ENCODE measurements at places on chromosomes 12 and 14.

- no peak for DNase-seq
Measured at GRCh38 chr12:66115071-66115600, 15.4 kb downstream of the LLPH start.

DNA sequence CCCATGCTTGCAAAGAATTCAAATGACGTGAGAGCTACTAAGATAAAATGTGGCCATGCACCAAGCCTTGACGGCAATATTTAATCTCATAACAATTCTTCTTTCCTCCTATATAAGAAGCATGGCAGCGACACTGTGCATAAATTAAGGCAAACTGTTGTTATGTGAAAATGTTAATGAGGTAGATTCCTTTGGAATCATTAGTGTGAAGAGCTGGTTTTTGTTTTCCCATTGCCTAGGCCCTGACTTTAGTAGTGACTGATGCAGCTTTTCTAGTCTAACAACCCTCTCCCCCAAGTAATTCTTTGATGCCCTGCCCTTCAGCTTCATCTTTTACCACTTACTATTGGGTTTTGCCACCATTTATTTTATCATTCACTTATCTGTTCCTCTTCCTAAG, 10.6 kb upstream of the PSEN1 start:
- DNase-seq = no peak

GRCh38 chr14:81341370-81341769, 58.8 kb downstream of the STON2 start:
- DNase-seq = no peak

DNA sequence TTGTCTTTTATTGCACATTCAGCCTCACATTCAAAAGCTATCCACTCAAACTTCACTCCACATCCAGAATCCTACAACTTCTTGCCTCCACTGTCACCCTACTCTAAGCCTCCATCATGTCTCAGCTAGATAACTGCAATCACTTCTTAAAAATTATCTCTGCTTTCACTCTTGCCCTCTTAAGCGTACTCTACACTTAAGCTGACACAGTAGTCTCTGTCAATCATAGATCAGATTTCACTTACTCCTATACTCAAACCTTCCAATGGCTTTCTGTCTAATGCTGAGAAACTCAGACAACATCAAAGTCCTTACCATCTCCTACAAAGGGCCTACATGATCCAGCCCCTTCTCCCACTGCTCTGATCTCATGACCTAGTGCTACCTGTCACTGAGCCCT, 304.1 kb downstream of the ITPR2 start:
- no peak for DNase-seq

- DNase-seq = no peak
Measured at GRCh38 chr14:63594455-63595372, 47.0 kb downstream of the WDR89 start.

- no peak for DNase-seq
Measured at GRCh38 chr14:22820731-22821130, 5.5 kb upstream of the SLC7A7 start.

DNA sequence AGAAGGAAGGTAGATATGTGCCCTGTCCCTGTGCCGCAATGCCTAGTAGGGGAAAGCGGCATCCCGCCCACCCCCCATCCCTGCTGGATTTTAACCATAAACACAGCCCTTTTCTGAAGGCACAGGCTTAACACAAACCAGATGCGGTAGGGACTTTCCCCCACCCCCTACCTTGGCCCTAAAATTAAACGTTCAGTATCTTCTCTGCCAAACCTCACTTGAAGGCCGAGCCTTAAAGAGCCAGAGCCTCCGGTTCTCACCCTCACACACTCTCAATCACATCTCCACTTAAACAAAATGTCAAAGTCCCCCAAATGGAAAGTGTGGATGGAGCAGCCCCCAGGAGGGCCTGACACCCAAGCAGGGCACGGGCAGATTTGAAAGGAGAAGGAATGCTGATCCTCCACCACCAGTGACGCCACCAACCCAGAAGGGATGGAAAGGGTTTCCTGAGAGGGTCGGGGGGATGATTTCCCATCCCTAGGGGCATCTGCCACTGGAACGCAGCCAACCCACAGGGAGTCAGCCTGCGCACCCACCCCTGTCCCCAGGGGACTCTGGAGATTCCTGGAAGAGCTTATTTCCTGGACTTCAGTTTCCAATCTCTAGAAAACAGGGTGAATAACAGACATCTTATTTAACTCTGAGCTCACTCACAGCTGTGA, 26.4 kb downstream of the ACTN1 start:
- DNase-seq = no peak

DNA sequence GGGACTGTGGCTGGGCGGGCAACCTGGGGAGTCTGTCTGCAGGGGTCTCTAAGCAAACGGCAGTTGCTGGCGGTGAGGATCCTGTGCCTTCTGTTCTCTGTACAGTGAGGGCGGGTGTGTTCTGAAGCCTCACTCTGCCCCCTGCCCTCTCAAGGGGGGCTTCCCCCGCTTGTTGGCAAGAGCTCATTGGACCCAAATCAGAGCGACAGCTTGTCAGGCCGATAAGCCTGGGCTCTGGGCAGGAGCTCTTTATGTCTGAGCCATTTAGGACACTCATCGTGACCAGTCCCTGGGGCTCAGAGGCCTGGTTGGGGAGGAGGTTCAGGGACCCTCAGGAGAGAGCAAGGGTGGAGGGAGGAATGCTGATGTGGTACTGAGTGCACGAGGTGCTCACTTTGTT, 136.0 kb downstream of the TSPAN9 start:
- no peak for DNase-seq

DNA sequence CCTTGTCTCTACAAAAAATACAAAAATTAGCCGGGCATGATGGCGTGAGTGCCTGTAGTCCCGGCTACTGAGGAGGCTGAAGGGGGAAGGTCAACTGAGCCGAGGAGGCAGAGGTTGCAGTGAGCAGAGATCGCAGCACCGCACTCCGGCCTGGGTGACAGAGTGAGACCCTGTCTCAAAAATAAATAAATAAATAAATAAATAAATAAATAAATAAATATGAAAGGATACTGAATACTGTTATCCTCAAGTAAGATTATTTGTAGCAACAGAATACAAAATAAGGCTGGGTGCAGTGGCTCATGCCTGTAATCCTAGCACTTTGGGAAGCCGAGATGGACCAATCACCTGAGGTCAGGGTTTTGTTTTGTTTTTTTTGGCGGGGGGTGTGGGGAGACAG, 1.9 kb downstream of the RNF41 start:
- DNase-seq = no peak

DNA sequence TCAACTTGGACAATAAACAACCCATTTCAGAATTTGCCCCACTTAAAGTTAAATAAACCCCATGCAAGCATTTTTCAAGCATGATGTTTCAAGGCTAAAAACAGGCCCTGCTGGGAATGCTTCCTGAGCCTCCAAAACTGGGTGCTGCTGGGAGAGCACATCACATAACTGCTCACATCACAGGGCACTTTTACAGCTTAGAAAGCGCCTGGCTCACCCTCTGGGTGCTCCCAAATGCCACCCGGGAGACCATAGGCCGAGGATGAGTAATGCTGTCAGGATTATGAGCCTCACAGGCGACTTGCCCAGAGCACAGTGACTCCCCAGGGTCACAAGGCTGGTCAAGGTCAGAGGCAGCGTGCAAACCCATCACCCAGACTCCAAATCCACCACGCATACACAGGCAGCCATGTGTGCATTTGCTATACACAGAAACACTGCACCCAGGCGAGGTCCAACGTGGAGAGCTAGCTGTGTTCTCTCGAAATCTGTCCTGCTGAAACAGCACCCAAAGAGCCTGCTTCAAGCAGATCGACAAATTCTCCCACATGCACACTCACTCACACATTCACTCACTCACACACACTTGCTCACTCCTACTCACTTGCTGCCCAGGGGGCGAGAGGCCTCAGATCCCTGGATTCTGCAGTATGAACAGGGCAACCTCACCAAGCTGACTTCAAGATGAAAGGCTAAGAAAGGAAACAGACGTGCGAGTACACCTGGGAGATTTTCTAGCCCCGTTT, 58.7 kb downstream of the ITPK1 start:
- no peak for DNase-seq

GRCh38 chr14:49868720-49869114, 16.1 kb upstream of the NEMF start:
- DNase-seq = no peak

GRCh38 chr12:32615441-32615840, 63.7 kb upstream of the DNM1L start:
- no peak for DNase-seq

DNA sequence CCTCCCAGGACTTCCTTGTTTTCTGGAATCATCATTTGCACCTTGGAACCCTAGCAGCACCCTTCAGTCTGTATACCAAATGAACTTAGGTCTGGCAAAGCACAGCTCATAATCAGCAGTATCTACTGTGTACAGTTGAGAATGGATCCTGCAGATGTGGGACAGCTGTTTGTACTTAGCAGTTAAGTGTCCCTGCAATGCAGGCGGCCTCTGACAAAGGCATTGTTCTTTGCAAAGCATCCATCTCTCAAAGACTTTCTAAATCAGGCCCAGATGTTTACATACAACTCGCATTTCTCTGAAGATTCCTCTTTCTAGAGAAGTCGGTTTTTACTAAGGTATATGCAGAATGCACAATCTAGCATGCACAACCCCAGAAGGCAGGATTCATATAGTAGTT, 170.5 kb upstream of the RBM19 start:
- DNase-seq = no peak

DNA sequence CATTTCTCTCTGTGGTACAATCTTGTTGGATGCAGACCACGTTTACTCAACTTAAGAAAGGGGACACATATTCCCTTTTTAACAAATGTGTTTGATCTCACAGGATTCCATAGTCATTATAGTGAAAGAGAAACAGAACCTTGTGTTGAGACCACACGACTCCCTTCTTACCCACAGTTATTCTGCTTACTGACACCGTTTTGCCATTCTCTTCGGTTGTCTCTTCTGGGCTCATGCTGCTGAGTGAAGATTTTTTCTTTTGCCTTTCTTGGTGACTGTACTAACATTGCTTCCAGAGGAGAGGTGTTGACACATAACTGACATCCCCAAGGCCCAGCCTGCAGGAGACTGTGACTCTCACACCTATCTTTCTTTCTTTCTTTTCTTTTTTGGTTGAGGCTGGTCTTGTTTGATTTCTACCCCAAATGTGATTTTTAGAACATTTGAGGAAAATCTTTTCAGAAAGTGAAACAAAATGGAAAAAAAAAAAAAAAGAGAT, 61.2 kb upstream of the OTOGL start:
- no peak for DNase-seq

DNA sequence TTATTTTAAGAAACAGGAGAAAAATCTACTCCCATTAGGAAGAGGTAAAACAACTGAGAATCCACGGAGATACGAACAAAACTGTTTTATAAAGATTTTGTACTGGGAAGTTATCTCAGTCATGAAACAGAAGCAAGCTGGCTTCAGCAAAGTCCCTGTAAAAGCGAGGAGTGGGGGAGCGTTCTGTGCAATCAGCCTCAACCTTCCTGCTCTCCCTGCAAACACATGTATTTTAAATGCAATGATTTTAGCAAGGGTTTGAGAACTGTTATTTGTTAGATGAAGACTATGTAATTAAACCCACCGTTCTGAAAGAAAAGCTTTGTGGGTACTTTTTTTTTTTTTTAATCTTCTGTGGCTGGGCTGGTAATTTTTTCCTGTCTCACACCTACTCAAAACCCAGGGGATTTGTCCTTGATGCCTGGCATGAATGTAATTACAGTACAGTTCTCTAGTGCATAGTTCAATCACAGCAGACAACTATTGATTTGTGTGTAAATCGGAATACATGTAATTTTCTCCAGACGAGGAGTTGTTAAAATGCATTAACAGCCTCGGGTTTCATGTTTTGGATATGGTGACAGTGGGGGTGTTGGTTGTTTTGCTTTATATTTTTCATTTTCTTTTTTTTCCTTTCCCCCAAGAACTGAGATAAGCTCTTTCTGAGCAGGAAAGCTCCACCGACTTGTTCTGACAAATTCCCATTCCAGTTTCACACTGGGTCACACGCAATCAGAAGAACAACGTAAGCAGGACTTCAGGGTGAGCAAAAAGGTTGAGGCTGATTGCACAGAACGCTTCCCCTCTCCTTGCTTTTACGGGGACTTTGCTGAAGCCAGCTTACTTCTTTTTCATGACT, 153.6 kb downstream of the PHLDA1 start:
- DNase-seq = no peak

DNA sequence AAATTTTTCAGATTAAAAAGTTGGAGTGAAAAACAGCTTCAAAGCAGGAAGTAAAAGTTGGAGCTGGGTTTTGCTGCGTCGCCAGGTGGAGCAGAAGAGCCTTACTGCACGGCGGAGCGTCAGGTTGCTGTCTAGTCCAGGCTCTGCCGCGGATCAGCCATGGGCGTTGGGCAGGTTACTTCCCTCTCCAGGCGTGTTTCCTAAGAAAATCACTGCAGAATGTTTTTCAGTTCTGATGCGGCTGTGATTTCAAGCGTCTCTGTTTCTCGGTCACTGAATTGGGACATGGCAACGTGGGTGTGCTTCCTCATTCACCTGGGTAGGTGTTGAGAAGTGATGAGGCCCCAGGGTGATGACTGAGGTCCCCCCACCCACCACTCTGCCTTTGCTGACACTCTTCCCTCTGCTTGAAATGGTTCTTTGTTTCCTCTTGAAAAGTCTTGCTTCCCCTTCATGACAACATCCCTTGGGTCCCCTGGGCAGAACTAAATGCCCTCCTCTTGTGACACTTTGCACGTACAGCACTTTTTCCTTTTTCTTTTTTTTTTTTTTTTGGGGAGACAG, 7.6 kb downstream of the EVL start:
- no peak for DNase-seq

DNA sequence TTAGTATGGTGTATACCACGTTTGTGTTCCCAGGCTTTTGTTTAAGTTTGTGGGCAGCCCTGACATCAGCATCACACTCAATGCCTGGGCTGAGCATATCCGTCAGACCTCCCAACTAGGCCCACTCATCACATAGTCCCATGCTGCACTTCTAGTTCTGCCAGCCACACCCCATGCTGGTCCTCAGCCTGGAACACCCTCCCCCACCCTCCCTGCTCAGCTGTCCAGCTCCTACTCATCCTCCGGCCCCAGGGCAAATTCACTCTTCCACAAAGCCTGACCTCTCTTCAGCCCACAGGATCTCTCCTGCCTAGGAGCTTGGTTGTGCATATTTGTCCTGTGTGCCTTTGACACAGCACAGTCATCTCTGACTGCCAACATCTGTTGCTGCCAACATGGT, 3.9 kb upstream of the ENDOU start:
- no peak for DNase-seq

GRCh38 chr12:84955298-84955697, 42.7 kb upstream of the SLC6A15 start:
- DNase-seq = no peak

DNA sequence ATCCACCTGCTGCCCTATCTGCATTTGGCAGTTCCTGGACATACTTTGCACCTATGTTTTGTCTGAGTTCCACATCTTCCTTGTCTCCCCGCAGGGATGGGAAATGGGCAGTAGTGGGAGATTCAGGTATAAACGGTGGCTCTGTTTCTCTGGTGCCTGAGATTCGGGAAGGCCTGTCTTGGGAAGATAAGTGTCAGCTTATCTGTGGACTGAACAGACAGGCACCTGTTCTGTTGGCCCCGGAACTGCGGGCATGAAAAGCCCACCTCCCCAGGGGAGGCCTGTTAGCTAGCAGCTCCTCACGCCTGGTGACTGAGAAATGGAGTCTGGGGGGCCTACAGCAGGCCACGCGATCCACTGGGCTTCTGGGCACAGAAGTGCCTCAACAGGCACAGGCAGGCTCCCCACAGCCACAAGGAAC, 5.8 kb downstream of the PHB2 start:
- no peak for DNase-seq
